ENCODE measurements at places on chromosomes 1 and 21.

GRCh38 chr1:183551924-183552323 is 38.3 kb downstream of the NCF2 start:
- no peak for DNase-seq

DNA sequence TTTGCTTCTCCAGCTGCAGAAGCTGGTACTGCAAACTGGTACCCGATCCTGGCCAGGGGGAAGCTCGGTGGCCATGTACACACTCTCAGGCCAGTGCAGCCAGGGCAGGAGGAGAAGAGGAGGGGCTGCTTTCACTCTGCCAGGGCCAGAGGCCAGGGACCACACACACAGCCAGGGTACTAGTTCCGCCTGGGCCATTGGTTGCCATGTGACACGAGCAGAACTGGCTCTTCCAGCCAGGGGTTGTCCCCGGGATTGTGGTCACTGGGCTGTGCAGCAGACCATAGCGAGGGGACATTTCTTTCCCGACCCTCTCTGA is 3.7 kb upstream of the SHISAL2A start:
- DNase-seq, result no peak

DNA sequence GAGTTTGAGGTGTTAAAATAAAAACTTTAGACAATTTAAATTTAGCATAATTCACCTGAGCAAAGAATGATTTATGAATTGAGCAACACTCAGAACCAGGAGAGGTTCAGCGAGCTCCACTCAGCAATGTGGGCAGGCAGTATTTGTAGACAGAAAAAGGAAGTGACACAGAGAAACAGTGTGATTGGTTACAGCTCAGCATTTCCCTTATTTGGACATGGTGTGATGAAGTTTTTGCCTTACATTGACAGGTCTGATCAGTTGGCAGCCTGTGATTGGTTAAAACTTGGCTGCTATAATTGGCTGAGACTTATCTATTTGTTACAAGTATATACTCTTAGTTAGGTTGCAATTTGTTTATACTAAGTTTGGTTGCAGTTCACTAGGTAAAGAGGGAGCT is 621.2 kb upstream of the PRMT6 start:
- no peak for DNase-seq

- DNase-seq, result peak; percentile 13
These were observed 117.7 kb downstream of the ERG start for GRCh38 chr21:38380481-38381137.

DNA sequence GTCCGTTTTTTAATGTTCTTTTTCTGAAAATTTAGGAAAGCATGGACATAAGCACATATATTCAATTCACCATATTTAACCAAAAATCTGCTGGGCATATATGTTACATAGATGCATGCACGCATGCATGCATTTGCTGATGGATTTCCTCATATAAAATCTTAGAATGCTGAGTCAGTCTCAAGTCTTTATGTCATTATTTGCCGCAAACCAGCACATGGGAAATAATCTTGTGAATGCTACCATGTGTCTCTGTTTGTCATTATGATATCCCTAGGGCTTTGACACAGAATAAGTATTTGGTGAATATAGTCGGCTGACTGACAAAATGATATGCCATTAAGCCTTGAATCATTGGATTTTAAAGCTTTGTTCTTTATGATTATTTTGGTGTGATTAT is 776.5 kb downstream of the KCNT2 start:
- DNase-seq, result no peak

DNA sequence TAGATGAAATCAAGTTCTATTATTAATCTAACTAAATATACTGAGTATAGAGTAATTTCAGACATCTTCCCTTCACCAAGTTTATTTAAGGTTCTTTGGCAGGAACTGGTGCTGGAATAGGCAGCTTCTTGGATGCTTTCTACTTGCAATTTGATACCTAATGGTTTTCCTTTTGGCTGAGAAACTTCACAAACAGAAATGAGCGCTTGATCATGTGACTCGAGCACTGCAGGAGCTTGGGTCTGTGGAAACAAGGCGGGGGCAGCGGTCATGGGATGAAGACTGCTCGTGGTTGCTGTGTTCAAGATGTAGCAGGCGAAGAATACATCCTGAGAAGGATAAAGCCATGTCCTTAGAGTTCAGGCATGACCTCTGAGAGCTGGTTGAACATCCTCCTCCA is 136.8 kb downstream of the PTPRC start:
- DNase-seq, result no peak

- DNase-seq, result no peak
These were observed 3.4 kb downstream of the PLXNA2 start for GRCh38 chr1:208240662-208241355.

- no peak for DNase-seq
These were observed 10.4 kb upstream of the LAMC2 start for GRCh38 chr1:183175631-183176030.

- DNase-seq, result no peak
These were observed 111.1 kb upstream of the ETV3 start for GRCh38 chr1:157249326-157249725.

GRCh38 chr1:174794861-174795260 is 204.9 kb upstream of the CACYBP start:
- no peak for DNase-seq

GRCh38 chr1:222189218-222189617 is 358.7 kb downstream of the HHIPL2 start:
- no peak for DNase-seq

DNA sequence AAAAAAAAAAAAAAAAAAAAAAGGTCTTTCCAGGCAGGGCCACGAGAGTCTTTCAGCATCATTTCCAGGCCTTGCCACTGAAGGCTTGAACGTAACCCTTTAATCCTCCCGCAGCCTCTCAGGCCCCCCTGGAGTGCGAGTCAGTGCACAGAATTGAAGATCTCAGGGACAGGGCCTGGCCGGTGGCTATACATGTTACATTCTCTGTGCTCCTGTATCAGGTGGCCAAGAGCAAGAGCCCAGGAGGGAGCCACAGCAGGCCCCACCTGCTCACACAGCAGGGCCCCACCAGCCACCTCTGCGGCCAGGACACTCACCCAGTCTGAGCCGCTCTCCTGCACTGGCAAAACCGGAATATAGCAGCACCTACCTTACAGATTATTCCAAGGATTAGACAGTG is 34.1 kb upstream of the SLC25A33 start:
- no peak for DNase-seq

DNA sequence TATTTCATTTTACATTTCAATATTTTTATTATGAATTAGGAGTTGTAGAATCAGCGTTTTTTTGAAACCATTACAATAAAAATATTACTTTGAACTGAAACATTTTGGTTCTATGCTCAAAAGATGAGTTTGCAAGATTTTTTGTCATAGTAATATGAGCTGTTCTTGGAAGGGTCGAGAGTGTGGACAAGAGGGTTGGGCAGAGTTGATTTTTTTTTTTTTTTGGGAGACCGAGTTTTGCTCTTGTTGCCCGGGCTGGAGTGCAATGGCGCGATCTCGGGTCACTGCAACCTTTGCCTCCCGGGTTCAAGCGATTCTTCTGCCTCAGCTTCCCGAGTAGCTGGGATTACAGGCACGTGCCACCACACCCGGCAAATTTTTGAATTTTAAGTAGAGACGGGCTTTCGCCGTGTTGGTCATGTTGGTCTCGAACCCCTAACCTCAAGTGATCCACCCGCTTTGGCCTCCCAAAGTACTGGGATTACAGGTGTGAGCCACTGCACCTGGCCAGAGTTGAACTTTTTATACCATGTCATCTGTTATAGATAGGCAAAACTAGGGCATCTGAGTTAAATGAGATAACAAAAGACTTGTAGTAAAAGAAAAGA is 3.3 kb downstream of the CACYBP start:
- no peak for DNase-seq

DNA sequence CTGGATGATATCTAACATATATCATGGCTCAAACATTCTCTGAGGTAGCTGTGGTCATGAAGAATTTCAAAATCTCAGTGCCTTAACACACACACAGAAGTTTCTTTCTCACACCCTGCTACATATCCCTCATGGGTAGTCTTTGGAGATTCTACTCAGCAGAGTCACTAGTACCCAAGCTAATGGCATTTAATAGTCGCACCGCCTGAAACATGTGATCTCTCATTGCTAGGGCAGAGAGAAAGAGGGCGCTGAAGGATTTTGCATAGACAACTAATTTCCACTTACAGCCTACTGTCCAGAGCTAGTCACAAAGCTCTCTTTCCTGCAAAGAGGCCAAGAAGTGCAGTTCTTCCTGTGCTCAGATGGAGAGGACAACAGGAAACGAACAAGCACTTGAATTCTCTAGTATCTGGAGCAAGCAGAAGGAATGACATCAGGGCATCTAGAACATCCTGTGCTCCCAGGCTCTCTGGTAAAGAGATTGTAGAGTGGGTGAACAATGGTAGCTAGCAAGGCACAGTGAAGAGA is 183.4 kb upstream of the PTBP2 start:
- DNase-seq, result no peak

- no peak for DNase-seq
These were observed 2.4 kb downstream of the NTRK1 start for GRCh38 chr1:156862997-156863599.

GRCh38 chr1:209845408-209845725 is 17.6 kb downstream of the UTP25 start:
- no peak for DNase-seq

DNA sequence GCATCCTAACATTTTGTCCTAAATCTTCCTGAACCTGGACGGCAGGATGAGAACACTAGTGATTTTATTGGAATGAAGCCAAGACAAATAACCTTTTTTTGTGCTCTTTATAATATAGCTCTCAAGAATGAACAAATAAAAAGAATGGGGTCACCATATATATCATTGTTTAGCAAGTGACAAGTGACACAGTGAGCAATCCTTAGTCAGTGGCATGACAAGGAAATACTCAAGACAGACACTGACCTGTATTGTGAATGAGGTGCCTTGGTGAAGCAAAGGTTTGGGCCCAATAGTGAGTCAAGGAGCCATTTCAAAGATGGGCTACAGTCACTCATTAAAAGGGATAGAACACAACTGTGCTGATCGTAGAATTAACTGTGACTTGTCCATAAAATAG is 35.7 kb downstream of the PTGFR start:
- no peak for DNase-seq

DNA sequence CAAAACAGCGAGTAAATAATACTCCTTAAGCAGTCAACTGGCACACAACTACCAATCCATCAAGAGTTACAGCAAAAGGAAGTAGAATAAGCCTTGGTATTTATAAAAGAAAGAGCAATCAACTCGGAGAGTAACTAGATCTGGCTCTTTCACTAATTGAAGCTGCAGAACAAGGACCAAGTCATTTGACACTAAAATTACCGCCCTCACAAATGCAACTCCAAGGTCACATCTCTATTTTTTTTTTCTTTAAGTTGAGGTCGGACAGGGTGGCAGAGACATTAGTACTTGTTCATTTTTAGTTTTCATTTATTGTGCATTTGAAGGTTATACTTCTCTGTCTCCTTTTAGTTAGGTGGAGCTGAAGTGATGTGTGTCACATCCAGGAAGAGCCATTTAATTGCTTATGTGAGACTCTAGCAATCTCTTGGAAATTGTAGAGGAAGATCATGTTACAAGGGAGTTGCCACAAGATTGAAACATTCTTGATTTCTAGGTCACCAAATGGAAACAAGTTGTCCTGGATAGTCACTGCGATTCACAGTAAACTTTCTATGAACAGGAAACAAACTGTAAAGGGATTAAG is 138.1 kb upstream of the ADAMTS5 start:
- DNase-seq, result no peak

GRCh38 chr1:166906647-166907046 is 30.6 kb upstream of the TADA1 start:
- no peak for DNase-seq

DNA sequence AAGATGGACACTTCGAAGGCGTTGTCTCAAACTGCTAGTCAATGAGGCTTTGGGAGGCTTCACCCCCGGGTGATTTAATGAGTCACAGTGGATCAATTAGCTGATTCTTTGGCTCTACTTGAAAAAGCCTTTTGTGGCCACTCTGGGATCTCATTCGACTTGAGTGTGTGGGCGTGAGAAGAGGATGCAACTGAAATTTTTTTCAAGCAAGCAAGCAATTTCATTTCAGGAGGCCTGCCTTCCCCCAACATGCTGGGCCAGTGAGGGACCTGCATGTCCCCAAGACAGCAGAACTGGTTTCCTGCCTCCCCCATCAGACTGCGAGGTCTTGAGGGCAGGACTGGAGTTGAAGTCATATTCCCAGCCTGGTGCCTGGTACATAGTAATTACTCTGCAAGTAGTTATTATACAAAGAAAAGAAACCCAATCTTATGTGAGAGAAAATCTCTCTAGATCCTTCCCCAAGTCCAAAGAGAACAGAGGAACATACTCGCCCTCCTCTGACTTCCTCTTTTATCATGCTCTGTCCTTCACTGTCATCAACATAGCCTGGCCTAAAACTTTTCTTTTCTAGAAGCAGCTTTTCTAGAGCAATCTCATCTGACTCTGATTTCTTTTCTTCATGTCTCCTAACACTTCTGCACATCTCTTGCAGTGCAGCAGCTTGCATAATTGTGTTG is 22.7 kb downstream of the SYT6 start:
- DNase-seq, result no peak

- DNase-seq, result no peak
These were observed 29.8 kb downstream of the SLC30A1 start for GRCh38 chr1:211549092-211549711.

DNA sequence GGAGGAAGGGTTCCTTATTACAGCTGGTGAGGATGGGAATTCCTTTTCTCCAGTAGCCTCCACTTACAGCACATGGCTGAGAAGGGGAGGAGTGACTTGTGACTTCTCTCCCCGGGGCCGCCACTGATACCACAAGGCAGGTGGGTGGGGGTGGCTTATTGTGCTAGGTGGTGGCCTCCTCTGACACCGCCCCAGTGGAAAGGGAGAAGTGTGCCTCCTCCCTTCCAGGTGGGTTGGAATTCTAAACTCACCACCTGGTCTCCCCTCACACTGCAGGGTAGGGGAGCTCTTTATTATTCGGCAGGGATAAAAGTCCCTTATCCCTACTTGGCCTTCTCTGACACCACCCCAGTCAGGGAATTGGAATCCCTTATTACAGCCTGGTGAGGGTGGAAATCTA is 89.5 kb downstream of the CCDC30 start:
- no peak for DNase-seq

DNA sequence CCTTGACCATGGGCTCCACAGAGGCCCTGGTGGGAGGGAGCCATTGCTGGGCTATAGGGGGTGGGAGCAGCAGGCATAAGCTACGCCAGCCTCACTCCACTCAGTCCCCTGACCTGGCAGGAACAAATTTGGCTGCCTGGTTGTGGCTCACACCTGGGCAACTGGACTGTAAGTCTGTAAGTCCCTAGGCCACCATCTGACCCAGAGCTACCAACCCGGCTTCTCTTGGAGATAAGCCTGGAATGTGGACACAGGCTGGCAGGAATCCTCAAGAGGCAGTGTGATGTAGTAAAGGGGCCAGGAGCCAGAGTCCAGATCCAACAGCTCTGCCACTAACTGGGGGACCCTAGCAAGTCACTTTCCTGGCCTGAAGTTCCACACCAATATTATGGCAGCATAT is 11.4 kb downstream of the NCF2 start:
- no peak for DNase-seq

- peak; percentile 82 for DNase-seq
These were observed 62.9 kb downstream of the MDM4 start for GRCh38 chr1:204578867-204579664.

GRCh38 chr1:47483651-47484050 is 45.8 kb downstream of the FOXD2 start:
- no peak for DNase-seq

GRCh38 chr21:45444385-45444784 is 39.4 kb downstream of the COL18A1 start:
- peak; percentile 46 for DNase-seq

Measured in RPMI8226 (cell line).